ENCODE measurements at places on chromosomes 2 and 18.

GRCh38 chr2:168396131-168396530 is 59.9 kb upstream of the CERS6 start:
- H3K36me3 ChIP-seq = no peaks in the 10 kb centered on the region
- peaks cover 4% of the 10 kb centered on the region for H3K4me1 ChIP-seq
- no peak overlapping the region for H3K27ac ChIP-seq
- DNase-seq = no peak
- no peaks in the 10 kb centered on the region for H3K27me3 ChIP-seq

- no peak overlapping the region for H3K4me3 ChIP-seq
- DNase-seq = no peak
- H3K4me1 ChIP-seq = no peaks in the 10 kb centered on the region
- no peak overlapping the region for H3K27ac ChIP-seq
These were observed 341.2 kb downstream of the RAD51AP2 start for GRCh38 chr2:17177088-17177487.

DNA sequence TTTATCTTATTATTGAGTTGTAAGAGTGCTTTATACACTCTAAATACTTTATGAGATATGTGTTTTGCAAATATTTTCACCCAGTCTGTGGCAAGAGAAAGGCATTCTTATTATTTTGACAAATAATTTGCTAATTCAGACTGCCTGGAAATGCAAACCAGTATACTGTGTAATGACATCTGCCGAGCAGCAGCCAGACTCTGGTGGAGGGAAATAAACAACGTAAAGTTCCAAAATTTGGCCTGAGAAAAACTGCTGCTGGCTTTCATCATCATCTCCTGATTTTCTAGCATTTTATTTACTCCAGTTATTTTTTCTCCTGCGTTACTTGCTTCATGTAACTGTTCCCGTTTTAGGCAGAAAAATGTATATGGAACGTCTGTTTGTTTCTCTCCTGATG is 161.6 kb downstream of the RNF152 start:
- DNase-seq = no peak
- H3K27me3 ChIP-seq = no peaks in the 10 kb centered on the region
- H3K4me3 ChIP-seq = no peak overlapping the region
- no peaks in the 10 kb centered on the region for H3K4me1 ChIP-seq
- H3K27ac ChIP-seq = no peak overlapping the region
- H3K36me3 ChIP-seq = no peaks in the 10 kb centered on the region

DNA sequence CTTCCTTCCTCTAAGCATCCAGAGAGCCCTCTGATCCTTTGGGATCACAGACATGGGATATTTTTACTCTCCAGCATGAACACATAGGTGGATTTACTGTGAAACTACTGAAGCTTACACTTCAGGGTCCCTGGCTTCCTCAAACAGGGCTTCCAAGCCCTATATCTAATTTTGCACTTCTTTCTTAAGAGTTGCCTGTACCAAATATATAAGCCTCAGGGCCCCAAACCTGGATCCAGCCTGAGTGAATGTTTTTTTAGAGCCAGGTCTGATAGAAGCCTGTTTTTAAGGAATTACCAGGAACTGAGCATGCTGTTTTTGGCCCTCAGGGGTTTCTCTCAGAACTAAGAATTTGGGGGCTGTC is 13.2 kb upstream of the KCMF1 start:
- peak overlapping the region; percentile 28 for H3K27ac ChIP-seq
- DNase-seq = no peak
- H3K36me3 ChIP-seq = peaks cover 6% of the 10 kb centered on the region

GRCh38 chr2:31388736-31389135 is 25.8 kb downstream of the XDH start:
- H3K4me1 ChIP-seq = peaks cover 3% of the 10 kb centered on the region
- H3K27me3 ChIP-seq = no peaks in the 10 kb centered on the region
- no peaks in the 10 kb centered on the region for H3K36me3 ChIP-seq
- H3K27ac ChIP-seq = no peak overlapping the region
- no peak overlapping the region for H3K4me3 ChIP-seq

GRCh38 chr18:73752546-73752945 is 395.1 kb downstream of the FBXO15 start:
- H3K27ac ChIP-seq = no peak overlapping the region
- no peaks in the 10 kb centered on the region for H3K27me3 ChIP-seq
- no peak for DNase-seq
- no peaks in the 10 kb centered on the region for H3K4me1 ChIP-seq
- no peak overlapping the region for H3K4me3 ChIP-seq
- H3K36me3 ChIP-seq = no peaks in the 10 kb centered on the region

- no peak for DNase-seq
- H3K4me1 ChIP-seq = no peaks in the 10 kb centered on the region
These were observed 4.6 kb upstream of the ST8SIA3 start for GRCh38 chr18:57347784-57348183.

DNA sequence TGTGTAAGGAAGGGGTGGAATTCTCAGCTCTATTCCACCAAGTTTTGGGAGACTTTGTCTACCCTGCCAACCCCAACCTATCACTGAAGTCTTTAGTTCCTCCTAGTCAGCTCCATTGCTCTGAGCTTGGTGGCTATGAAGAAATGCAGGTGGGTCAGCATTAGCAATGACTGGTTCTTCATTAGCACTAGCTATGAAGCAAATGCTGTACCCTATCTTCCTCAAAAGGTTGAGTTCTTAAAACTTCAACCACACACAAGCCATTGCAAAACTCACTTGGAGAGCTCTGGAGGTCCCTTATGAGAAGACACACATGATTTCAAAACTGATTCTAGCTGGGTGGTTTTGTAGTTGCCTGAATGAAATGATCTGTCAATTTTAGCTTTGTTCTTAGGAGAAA is 193.8 kb downstream of the IKZF2 start:
- no peaks in the 10 kb centered on the region for H3K4me1 ChIP-seq

GRCh38 chr2:72156872-72157271 is 9.2 kb upstream of the CYP26B1 start:
- no peaks in the 10 kb centered on the region for H3K36me3 ChIP-seq
- H3K4me1 ChIP-seq = no peaks in the 10 kb centered on the region
- H3K4me3 ChIP-seq = no peak overlapping the region
- H3K27me3 ChIP-seq = peaks cover 7% of the 10 kb centered on the region
- no peak overlapping the region for H3K27ac ChIP-seq
- DNase-seq = no peak

DNA sequence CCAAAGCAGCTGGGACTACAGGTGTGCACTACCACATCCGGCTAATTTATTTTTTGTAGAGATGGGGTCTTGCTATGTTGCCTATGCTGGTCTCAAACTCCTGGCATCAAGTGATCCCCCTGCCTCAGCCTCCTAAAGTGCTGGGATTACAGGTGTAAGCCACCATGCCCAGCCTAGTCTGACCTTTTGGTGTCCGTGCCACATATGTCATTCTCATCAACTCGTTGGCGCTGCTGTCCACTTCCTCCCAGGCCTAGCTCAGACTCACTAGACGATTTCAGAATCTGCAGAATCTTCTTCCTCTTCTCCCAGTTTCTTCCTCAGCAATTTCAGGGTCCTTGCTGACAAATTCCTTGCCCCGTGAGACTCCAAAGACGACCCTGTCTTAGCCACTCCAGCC is 39.8 kb upstream of the DNMT3A start:
- H3K27ac ChIP-seq = no peak overlapping the region
- H3K4me3 ChIP-seq = no peak overlapping the region
- H3K36me3 ChIP-seq = no peaks in the 10 kb centered on the region
- DNase-seq = no peak
- H3K4me1 ChIP-seq = peaks cover 5% of the 10 kb centered on the region

DNA sequence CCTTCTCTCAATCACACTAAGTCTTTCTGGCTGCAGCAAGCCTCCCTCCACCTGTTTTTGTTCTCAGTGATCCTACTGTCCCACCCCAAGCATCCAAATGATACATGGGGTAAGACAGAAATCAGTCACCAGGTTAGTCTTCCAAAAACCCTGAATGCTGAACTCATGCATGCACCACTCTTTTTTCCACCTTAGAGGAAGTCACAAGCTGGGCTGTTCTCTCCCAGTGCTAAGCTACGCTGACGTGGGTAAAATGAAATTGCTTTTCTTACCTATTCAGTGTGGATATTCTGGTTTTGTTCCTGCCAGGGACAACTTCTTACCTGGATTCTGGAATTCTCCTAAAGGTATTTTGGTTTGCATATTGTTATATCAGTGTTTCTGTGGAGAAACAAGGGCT is 54.2 kb downstream of the LANCL1 start:
- peaks cover 5% of the 10 kb centered on the region for H3K4me1 ChIP-seq
- H3K27ac ChIP-seq = no peak overlapping the region
- no peak for DNase-seq
- H3K36me3 ChIP-seq = no peaks in the 10 kb centered on the region
- no peak overlapping the region for H3K4me3 ChIP-seq

DNA sequence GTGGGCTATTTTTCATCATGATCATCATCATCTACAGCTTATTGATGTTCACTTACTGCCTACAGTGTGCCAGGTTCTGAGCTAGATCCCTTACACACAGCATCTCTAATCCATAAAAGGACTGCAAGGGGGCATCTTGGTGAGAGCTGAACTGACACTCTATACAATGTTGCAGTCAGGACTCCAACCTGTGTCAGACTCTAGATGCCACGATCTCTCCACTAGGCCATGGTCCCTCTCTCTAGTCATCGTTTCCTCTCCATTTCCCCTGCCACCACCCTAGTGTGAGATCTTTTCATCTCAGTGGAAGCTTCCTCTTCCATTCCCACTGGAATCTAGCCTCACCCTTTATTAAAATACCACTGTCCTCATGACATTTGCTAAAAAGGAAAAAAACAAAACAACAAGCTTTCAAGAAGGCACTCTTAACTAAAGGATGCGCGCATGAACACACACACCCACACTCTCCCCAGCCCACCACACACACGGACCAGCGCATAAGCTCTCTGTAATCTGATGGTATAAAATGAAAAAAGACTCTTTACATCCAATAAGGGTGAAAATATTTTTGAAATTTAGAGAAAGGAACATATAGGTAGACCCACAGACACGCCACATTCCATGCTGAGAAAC is 93.4 kb upstream of the THOC1 start:
- DNase-seq = no peak
- H3K4me1 ChIP-seq = peaks cover 23% of the 10 kb centered on the region
- no peaks in the 10 kb centered on the region for H3K27me3 ChIP-seq
- no peaks in the 10 kb centered on the region for H3K36me3 ChIP-seq

- H3K27ac ChIP-seq = no peak overlapping the region
- H3K4me3 ChIP-seq = no peak overlapping the region
- no peaks in the 10 kb centered on the region for H3K4me1 ChIP-seq
- H3K27me3 ChIP-seq = no peaks in the 10 kb centered on the region
- H3K36me3 ChIP-seq = peaks cover 5% of the 10 kb centered on the region
- no peak for DNase-seq
These were observed 156.7 kb downstream of the MBD5 start for GRCh38 chr2:148177559-148177958.

DNA sequence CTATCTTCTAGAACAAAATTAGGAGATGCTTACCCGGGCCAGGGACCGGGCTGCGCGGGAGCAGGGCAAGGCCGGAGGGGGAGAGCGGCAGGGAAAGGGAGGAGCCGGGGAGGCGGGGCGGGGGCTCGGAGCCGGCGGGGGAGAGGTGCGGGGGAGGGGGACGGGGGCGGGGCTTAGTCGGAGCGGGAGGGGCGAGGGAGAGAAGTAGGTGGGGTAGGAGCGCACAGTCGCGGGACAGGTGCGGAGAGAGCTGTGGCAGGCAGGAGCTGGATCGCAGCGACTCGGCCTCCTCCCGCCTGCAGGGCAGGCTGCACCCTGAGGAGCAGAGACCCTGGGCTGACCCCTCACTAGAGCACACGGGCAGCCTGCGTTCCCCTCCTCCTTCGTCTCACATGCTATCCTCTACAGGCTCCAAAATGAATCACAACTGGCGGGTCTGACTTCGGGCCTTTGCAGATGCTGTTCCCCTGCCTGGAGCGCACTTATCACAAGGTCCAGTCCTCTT is 290.3 kb downstream of the CELF4 start:
- H3K27me3 ChIP-seq = no peaks in the 10 kb centered on the region
- no peak overlapping the region for H3K4me3 ChIP-seq
- no peak for DNase-seq
- H3K27ac ChIP-seq = no peak overlapping the region

DNA sequence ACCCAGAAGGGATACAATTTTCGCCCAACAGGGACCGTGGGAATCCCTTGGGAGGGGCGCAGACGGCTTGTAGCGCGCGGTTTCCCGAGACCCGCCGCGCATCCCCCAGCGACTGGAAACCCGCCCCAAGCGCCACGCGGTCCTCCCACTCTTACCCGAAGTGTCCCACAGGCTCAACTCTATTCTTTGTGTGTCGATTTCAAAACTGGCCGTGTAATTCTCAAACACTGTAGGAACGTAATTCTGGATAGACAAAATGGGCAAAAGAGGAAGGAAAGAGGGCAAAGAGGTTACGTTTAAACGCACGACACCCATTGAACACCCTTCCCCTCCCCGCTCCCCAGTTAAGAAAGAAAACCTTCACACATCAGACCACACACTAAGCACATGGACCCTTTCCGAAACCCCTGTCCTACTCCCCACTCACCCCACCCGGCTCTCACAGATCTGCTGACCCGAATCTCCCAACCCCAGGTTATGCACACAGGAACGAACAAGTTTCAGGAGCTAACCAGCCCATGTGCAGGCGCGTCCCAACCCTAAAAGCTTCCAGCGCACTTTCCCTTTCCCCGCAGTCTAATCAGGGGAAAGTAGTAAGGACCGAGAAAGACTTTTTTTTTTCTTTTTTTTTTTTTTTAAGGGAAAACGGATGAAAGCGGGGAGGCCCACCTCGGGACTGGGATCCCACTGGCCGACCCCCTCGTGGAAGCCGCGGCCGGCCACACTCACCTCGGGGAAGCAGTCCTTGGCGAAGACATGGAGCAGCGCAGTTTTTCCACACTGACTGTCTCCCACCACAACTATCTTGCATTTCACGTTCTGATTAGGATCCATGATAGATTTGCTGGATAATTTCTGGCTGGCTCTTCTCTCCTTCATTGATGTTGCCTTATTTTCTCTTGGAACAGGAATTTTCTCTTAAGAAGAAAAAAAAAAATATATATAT is 655 bp downstream of the RND3 start:
- H3K4me1 ChIP-seq = peaks cover 13% of the 10 kb centered on the region
- peak overlapping the region; percentile 78 for H3K27ac ChIP-seq
- H3K36me3 ChIP-seq = peaks cover 16% of the 10 kb centered on the region
- H3K4me3 ChIP-seq = peak overlapping the region; percentile 73

DNA sequence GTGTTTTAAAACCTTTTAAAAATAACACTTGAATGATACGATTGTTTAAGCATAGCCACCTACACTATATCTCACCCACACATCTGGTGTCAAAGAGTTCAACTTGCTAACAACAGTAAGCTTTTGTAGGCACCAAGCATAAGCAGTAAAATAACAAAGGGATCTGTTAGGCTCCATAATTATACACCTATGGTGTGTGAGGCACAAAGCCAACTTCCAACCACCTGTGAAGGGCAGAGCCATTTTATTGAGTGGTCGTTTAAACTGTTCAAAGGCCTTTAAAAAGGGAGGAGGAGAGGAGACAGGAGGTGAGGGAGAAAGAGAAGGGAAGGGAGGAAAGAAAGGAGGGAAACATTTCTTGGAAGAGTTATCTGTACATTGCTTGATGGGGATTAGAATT is 27.9 kb downstream of the NEMP2 start:
- no peak for DNase-seq
- no peaks in the 10 kb centered on the region for H3K36me3 ChIP-seq
- no peaks in the 10 kb centered on the region for H3K27me3 ChIP-seq
- H3K4me1 ChIP-seq = no peaks in the 10 kb centered on the region
- H3K4me3 ChIP-seq = no peak overlapping the region
- no peak overlapping the region for H3K27ac ChIP-seq

- no peaks in the 10 kb centered on the region for H3K27me3 ChIP-seq
- no peaks in the 10 kb centered on the region for H3K36me3 ChIP-seq
- no peaks in the 10 kb centered on the region for H3K4me1 ChIP-seq
- DNase-seq = no peak
These were observed 62.2 kb downstream of the RPL37A start for GRCh38 chr2:216560838-216561270.
